ENCODE measurements at places on chromosomes 5 and 9.
A peak's percentile ranks its signal among the peaks of the same experiment; 100 is the strongest.

- no peak for DNase-seq
These were observed 54.0 kb downstream of the SECISBP2 start for GRCh38 chr9:89372230-89372816.

GRCh38 chr9:106084702-106085101 lies 390.4 kb downstream of the TMEM38B start:
- no peak for DNase-seq

- no peak for DNase-seq
These were observed 79.4 kb upstream of the UNC5A start for GRCh38 chr5:176730815-176731475.

DNA sequence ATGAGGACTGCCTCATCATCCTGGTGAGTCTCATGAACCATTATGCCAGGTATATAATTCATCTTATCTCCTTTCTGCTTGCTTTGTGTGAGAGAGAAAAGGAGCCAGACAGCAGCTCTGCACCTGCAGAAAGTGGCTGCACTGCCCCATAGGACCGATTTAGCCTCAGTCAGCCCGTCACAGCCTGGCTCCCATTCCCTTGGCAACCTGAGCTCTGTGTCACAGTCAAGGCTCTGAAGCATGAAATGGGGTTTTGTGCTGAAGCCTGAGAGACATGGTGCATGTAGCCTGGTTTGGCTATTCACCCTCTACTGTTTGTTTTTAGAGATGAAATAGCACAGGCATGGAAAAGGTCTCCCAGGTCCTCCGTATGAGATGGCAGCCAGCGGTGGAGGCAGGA lies 198.3 kb downstream of the KCTD16 start:
- DNase-seq = peak; percentile 5

- DNase-seq = no peak
These were observed 39.8 kb upstream of the RASGRF2 start for GRCh38 chr5:80920333-80920732.

- DNase-seq = no peak
These were observed 9.2 kb upstream of the SHROOM1 start for GRCh38 chr5:132839426-132840301.

DNA sequence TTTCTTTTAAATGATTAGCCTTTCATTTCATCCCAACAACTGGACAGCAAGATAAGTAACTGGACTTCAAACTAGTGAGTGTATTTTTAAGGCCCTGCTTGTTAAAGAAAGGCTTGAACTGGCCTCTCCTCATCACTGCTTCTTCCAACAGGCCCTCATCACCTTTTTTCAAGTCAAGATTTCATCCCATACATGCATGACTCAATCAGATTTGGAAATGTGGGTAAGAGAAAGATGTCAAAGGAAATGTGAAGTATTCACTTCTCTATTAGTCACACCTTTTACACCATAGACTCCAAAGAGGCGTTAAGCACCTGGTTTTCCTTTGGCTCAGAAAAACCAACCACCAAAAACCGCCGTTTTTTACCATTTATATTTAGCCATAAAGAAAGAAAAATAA lies 4.9 kb downstream of the NR4A3 start:
- no peak for DNase-seq

GRCh38 chr5:41410737-41411136 lies 99.7 kb downstream of the PLCXD3 start:
- DNase-seq = no peak

DNA sequence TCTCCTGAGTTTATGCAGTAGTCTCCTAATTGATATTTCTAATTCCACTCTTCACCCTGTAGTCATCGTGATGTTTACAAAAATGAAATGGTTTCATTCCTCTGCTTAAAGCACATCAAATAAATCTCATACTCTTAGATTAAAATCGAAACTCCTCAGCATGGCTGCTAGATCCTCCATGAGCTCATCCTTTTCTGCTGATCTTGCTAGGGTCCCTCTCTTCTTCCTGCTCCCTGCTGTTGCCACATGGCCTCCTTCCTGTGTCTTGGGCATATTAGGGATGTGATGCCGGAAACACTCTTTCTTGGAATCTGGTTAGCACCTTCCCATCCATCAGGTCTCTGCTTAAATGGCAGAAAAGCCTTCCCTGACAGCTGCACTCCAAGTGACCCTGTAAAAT lies 59.5 kb upstream of the MEGF10 start:
- no peak for DNase-seq

GRCh38 chr5:157115502-157115901 lies 6.7 kb upstream of the HAVCR2 start:
- no peak for DNase-seq

DNA sequence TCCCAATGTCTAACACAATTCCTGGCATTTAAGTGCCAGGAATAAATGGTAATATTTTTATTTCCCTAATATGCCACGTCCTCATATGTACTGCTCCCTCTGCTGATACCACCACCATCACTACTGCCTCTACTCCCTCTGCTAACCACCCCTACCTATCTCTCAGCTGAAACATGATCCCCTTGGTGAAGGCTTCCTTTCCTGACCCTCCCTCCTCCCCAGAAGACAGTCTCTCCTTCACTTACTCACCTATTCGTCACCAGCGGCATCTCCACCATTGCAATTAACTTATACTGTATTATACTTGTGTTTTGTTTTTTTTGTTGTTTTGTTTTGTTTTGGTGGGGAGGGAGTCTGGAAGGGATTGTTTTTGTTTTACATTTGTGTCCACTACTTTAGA lies 4.8 kb downstream of the DENND1A start:
- no peak for DNase-seq

- no peak for DNase-seq
These were observed 26.7 kb downstream of the XRCC4 start for GRCh38 chr5:83104021-83104420.

Measured in posterior cingulate gyrus (tissue), 11 donors.